ENCODE measurements at places on chromosomes 12 and 14.

DNA sequence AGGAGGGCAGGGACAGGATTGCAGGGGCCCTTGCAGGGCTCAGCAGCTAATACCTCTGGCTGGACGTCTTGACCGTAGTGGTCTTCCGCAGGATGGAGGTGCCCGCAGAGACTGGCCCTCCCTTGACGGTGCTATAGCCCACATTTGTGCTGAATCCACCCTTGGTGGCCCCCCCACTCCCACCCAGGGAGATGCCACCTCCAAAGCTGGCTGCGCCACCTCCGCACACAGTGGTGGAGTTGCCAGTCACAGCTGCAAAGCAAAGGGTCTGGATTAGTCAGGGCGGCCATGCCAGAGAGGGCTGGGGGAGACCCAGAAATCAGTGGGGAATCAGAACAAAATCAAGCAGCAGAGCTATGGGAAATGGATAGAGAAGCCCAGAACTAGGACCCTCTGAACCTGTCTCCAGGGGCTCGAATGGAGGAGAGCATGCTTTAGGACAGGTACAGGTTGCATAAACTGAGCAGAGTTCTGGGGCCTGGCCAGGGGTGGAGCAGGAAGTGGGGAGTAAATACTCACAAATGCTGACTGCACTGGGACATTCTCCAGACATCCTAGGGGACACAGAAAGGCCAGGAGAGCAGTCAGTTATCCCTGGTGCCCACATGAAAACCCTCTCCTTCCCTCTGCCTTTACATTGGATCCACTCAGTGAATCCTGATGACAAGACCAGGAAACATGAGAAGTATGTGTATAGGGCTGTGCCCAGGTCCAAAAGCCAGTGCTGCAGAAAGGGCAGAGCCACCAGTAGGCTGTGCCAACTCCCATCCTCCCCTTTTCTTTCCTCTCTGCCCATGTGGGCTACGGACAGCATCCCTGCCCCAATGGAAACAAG is 8.1 kb upstream of the KRT4 start:
- DNase-seq, result no peak

DNA sequence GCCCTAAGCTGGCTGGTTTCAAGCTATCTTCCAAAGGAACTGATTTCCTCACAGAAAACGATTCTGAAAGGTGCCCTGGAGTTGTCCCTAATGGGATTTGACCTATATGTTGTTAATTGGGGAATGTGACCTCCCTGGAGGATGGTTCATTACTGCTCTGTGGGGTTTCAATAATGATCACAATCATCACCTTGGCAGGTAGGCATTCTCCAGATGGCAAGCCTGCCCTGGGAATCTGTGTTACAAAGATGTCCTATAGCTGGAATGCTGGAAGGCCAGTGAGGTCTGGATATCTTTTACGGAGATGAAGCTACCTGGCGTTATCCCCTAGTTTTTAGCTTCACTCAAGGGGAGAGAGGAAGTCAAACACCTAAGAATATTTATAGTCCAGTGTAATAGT is 167.6 kb downstream of the TTC8 start:
- no peak for DNase-seq

- DNase-seq, result no peak
Measured at GRCh38 chr12:70609203-70609602, 28.0 kb downstream of the PTPRB start.

GRCh38 chr14:96316087-96316486 is 47.1 kb downstream of the ATG2B start:
- no peak for DNase-seq

DNA sequence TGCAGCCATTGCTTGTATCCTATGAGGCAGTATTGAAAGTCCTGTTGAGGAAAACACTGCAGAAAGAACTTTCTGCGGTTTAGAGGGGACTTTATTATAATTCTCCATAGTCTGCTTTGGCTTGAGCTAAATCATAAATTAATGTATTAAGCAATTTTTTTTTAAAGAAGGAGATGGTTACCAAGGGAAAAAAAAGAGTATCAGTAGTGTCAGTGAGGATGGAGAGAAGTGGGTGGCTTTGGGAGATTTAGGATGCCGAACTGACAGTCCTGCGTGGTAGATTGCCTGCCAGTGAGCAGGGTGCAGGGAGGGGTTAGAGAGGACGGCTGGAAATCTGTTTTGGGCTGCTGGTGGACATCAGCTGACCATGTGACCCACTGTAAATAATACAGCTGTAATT is 96.8 kb downstream of the MYRFL start:
- DNase-seq, result no peak

DNA sequence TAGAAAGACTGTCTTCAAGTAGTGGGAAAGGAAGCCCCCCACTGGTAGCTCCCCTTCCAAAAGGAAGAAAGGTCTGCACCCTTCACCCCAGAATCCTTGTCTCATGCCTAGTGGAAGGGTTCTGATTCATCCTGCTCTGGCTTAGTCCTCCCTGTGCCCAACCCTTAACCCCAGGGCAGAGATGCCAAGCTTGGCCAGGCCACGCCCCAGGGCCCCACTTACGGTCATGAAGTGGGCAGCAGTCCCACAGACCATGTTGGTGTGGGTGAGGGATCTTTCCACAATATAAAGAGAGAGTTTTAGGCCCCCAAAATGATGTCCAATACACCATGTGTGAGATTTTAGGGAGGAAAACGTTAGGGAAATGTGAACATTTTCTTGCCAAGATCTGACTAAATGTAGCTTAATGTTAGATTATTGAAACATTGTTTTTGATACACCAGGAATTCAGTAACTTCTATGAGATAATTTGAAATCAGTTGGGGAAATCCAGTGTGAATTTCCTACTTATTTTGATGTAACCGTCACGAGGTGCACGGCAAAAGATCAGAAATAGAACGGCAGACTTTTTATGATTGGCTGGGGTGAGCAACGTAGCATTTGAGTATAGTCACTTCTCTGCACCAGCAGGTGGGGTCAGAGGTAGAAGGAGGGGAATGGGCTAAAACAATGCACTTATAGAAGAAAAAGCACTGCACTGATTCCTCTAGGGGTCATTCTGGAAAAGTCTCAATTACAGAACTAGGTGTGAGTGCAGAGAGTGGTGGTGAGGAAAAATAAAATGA is 8.2 kb upstream of the SSPN start:
- no peak for DNase-seq

GRCh38 chr14:23443411-23443812 is 8.0 kb upstream of the MYH7 start:
- no peak for DNase-seq

DNA sequence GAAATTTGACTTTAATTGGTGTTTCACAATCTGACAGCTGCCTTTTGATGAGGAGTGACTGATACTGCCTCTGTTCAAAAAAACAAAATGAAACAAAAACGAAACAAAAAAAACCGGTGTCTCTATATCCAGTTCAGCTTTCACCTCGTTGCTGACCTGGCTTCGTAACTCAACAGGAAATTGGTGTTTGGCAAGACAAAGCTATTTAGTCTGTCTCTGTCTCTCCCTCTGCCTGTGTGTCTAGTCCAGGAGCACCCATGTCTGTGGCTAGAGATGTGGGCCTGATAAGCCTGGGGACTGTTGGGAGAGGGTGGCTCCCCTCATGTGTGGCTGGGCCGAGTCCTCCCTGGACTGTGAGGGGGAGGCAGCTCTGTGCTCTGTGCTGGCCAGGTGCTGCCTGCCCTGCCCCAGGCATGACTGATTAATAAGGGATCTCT is 11.3 kb downstream of the CACNA1C start:
- no peak for DNase-seq

- DNase-seq, result no peak
Measured at GRCh38 chr14:70735043-70735442, 74.3 kb downstream of the MAP3K9 start.

DNA sequence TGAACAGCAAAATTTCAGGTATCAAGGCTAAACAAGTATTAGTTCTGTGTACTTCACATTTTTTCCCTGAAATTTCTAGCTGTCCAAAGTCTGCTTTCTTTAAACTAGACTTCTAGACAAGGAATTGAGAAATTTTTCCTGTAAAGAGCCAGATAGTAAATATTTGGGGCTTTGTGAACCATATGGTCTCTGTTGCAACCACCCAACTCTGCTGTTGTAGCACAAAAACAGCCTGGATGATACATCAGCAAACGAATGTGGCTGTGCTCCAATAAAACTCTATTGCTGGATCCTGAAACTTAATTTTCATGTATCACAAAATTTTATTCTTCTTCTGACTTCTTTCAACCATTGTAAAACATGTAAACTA is 96.0 kb upstream of the SLC38A4 start:
- peak; percentile 52 for DNase-seq

DNA sequence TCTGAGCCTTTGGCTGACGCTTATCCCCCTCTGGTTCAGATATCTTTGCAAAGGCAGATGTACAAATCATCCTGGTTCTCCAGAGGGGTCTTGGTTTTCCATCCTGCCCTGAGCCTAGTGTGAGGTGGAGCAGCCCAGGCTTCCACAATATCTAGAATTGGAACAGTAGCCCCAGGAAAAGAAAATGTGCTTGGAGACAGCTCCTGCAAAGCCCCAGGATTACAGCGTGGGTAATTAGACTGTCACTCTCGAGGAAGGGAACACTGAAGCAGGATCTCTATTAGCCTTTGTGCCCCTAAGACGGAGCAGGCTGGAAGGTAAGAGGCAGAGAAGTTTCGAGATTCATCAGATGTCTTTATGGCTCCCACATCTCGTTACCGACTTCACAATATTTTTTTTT is 59.4 kb downstream of the TMEM132C start:
- DNase-seq, result no peak

DNA sequence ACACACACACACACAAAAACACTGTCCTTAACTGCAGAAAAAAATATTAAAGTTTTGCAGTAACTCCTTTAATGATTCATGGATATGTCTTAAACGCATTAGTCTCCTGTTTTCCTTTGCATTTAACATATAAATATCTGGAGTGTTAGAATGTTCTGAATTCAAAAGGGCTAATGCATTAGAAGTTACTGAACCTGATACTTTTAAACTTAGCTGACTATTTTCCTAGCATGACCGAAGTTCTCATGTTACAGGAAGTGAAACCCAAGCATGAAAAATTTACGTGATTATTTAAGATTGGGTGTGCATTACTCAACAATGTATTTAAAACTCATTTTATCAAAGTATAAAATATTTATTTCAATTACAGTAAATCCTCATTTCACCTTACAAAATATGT is 791.2 kb downstream of the FLRT2 start:
- DNase-seq, result no peak

DNA sequence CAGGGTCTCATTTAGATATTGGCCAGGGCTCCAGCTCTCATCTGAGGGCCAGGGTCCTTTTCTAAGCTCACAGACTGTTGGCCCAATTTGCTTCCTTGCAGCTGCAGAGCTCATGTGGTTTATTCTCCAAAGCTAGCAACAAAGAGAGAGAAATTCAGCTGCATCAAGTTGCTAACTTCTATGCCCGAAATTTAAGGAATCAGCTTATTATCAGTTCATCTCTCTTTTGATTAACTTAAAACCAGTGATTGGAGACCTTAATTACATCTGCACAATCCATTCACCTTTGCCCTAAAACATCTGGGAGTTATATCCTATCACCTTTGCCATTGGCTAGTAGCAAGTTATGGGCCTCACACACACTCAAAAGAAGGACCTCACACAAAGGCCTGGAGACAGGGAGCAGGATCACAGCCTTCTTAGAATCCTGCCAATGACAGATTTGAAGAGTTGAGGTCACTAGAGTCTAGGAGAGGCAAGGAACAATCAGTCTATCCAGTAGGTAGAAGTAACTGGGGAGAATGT is 258.8 kb upstream of the GARIN6 start:
- no peak for DNase-seq

DNA sequence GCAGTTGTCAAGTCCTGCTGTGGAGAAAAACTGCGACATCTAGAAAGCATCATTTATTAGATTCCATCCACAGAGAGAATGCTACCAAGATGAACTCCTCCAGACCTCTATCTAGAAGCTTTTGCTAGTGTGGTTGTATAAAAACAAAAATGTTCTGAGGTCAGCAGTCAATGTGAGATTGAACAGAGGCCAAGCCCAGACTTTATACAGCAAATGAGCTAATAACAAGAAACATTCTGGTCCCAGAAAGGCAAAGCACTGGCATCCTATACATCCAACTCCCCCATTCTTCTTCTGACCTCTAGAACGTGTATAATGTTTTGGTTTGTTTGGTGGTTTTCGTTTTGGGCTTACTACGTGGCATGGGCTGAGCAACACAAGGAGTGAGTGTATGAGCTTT is 26.7 kb upstream of the RIN3 start:
- no peak for DNase-seq

GRCh38 chr12:58176296-58176869 is 235.0 kb downstream of the ATP23 start:
- DNase-seq, result peak; percentile 44

GRCh38 chr12:111764120-111764821 is 2.5 kb upstream of the ALDH2 start:
- DNase-seq, result no peak

GRCh38 chr12:21543151-21543550 is 17.1 kb downstream of the SPX start:
- DNase-seq, result no peak

All from AG08395 (cell line).